ENCODE measurements at places on chromosomes 12 and 14. TPM values are rescaled to one million over a fixed set of nuclear protein-coding genes. Genes with fewer than 3 reads are reported as not detected.

- no peak for DNase-seq
Observed at GRCh38 chr14:74942608-74943007, 12.8 kb downstream of the PGF start.

DNA sequence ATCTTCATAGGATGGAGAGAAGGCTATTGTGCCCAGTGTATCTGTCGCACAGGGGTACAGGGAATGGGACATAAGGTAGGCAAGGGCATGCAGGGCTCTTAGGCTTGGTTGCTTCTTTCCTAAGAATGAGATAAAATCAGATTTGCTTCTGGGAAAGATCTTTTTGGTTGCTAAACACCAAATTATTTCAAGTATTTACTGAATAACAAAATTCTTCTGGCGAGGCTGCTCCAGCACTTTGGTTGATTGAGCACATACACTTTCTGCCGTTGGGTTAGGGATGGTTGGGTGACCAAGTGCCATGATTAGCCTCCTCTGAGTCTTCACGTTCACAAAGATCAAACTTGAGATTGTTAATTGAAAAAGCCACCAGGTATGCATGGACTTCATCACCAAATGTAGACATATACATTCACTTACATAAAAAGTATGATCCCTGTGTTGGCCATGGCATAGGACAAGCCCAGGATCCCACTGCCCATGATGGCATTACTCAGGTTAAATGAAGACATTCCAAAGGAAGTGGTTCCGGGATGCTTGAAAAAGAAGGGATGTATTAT is 38.2 kb downstream of the SLC38A4 start:
- no peak for DNase-seq

GRCh38 chr14:31961896-31962295 is 115.2 kb upstream of the ARHGAP5 start:
- no peak for DNase-seq

GRCh38 chr12:130164936-130165335 is 2.7 kb downstream of the FZD10 start:
- no peak for DNase-seq

DNA sequence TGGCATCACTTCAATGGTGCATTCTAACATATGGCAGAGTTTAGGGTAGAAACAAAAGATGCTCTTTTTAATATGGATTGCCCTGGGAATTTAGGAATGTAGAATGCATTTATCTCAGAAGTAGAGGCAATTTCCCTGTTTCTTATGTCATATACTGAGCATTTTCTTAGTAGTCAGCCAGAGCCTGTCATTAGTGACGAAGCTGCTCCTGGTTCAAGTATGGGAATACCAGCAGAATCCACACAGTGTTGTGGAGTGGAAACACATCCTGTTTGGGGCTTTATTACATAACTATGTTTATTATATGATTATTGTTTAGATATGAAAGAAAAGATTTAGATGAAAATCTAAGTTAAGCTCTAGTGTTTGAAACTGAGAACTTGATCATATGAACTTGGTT is 12.2 kb downstream of the CIPC start:
- DNase-seq, result no peak

The SLC38A6 gene
- polyA plus RNA-seq, result 22.7 TPM

The PRPH gene
- 0.56 TPM for polyA plus RNA-seq

GRCh38 chr14:91159182-91159581 is 45.3 kb downstream of the DGLUCY start:
- no peak for DNase-seq

DNA sequence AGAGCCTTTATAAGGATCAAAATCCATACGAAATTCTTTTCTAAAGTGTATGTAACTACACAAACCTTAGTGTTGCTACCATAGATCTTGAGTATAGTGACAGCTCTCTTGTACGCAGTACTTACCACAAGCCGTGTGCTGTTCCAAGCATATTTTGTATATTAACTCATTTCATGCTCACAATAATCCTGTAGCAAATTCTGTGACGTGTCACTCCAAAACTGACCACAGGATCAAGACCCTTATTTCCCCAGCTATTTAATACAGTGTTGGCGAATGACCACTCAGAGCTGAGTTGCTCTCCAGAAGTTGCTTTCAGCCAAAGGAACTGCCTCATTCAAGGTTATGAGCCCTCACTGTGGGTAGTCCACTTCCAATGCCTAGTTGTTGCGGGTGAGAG is 169.8 kb downstream of the BTG1 start:
- DNase-seq, result no peak

- DNase-seq, result no peak
Observed at GRCh38 chr14:68238976-68239375, 419.4 kb downstream of the RAD51B start.

- no peak for DNase-seq
Observed at GRCh38 chr14:73428353-73428824, 30.0 kb downstream of the NUMB start.
